ENCODE measurements at places on chromosomes 5 and 9.

- no peak for DNase-seq
Observed at GRCh38 chr5:123530728-123531127, 18.8 kb downstream of the CSNK1G3 start.

GRCh38 chr9:35598866-35599590 lies 6.0 kb upstream of the TESK1 start:
- no peak for DNase-seq

GRCh38 chr5:79471556-79471955 lies 42.4 kb downstream of the HOMER1 start:
- DNase-seq, result no peak

- DNase-seq, result no peak
Observed at GRCh38 chr9:82883436-82883835, 179.5 kb downstream of the RASEF start.

DNA sequence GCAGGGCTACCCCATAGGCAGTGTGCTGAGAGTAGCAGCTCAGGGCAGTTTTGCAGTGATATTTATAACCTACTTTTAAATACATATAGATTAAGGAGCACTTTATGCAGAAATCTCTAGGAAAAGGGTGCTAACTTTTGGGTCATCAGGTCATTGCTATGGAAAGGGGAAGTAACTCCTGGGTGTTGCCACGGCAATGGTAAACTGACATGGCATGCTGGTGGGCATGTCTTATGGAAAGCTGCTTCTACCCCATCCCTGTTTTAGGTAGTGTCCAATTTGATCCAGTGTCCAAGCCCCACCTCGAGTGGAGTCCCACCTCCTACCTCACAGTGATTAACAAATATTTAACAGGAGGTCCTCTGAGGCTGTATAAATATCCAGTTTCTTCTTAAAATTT lies 56.8 kb upstream of the XPA start:
- DNase-seq, result no peak
